ENCODE measurements at places on chromosomes 2 and 18.
A peak's percentile ranks its signal among the peaks of the same experiment; 100 is the strongest.

GRCh38 chr2:47782381-47782670 is 619 bp upstream of the MSH6 start:
- DNase-seq: no peak

DNA sequence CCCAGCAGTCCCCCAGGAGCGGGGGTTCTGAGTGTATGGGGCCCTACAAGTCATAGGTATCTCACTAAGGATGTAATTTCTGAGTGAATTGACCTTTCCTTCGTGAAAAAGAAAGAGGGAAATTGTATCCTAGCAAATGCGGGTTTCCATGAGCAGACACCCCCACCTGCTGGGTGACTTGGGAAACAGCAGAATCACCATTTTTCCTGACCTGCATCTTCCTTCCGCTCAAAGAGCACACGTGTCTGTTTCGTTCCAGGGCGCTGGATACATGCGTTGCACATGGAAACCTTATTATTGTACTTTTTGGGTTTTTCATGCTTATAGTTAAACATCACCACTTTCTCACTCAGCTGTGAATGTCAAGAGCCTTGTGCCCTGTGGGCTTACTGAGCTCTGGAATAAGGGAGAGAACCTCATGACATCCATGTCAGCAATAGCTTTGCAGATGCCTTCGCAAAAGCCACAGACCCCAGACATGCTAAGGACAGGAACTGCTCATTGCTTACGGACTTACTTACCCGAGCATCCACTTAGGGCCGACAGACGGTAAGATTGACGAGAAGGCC is 132.8 kb downstream of the TPO start:
- DNase-seq: peak; percentile 83

GRCh38 chr18:74368901-74369705 is 53.5 kb downstream of the C18orf63 start:
- no peak for DNase-seq

GRCh38 chr2:126668254-126668653 is 12.3 kb downstream of the GYPC start:
- no peak for DNase-seq

DNA sequence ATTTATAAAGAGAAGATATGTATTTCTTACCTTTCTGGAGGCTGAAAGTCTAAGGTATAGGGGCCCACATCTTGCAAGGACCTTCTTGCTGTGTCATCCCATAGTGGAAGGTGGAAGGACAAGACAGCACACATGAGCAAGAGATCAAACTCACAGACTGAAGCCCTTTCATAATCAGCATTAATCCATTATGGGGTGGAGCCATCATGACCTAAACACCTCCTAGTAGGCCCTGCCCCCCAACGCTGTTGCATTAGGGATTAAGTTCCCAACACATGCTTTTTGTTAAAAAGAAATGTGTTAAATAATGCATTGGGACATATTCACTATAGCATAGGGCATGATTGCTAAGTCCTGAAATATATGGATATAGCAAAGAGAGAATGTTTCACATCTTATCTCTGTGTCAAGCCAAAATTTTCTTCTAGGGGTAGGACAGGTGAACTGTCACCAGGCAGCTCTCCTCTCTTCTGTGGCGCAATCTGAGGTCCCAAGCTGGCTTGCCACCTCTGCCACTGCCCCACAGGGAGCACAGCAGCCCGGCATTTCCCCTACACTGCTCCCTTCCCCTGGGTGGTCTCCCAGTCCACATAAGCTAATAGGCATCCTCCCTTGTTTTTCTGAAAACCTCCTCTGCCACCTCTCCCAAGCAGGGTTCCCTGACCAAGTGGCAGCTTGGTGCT is 8.3 kb upstream of the CTIF start:
- no peak for DNase-seq

Measured in tongue (tissue), 3 donors.